ENCODE measurements at places on chromosomes 2 and 18. TPM values are rescaled to one million over a fixed set of nuclear protein-coding genes. Genes with fewer than 3 reads are reported as not detected.

Gene SLC5A7
- not detected for total RNA-seq

Gene ALPI
- not detected for total RNA-seq

Gene PLEKHM3
- 4.3 TPM for total RNA-seq

Gene TMEM17
- 5.4 TPM for total RNA-seq

DNA sequence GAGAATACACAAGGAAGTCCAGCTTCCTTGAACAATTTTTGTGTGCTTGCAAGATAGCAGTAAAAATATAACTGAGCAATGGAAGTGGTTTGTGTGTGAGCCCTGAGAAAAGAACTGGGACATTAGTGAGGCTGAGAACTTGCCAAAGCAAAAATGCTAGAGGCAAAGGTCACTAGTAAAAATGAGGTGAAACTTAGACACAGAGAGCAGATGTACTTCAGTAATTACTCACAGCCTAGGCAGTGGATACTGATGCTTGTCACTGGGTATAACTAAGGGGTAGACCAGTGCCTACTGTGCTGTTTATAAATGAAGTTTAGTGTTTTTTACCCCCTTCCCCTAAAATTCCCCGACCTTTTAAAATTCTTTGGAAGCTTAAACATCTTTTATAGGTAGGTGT, 450.1 kb downstream of the LPIN1 start:
- DNase-seq = no peak

GRCh38 chr18:59898609-59899297, 1.0 kb upstream of the PMAIP1 start:
- DNase-seq = no peak

DNA sequence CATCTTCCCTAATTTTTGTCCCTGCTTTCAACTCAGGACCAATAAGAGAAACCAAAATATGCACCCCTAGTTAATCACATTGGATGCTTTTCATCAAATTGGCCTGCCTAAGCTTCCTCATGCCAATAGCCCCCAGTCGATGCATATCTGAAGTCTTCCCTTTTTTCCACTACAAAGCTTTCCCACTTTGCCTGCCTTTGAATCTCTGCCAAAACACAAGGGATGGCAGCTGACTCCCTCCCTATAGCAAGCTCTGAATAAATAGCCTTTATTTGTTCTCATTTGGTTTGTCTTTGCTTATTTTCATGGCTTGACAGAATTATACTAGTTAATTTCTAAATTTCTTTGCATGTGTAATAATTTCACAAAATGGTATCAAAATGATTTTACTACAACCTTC, 621.2 kb downstream of the MBD2 start:
- no peak for DNase-seq

GRCh38 chr18:63477968-63478367, 1.2 kb downstream of the SERPINB5 start:
- peak; percentile 47 for DNase-seq

DNA sequence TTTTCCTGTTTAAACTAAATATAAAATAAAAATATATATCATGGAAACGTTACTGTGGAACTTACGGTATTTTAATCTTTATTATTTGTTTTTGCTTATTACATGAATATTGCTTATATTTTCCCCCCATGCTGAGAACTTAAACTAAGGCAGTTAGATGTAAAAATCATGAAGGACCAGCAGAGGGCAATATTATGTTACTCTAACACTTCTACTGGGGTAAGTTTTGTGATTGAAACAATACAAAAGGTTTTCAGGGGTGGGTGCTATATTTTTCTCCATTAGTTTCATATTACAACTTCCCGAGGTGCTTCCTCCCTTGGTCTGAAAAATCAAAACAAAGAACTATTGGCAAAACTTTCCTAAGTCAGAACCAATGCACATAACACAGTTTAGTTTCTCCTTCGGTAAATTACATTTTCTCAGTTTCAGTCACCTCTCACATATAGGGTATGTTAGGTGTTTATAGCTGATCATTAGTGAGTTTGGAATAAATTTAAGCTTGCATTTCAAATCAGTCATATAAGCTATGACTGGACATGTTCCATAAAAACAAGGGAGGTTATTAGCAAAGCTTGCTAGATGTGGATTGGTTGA, 54.8 kb downstream of the ZNF407 start:
- DNase-seq = no peak

GRCh38 chr2:85769983-85770362, 16.2 kb downstream of the ATOH8 start:
- DNase-seq = no peak

- DNase-seq = no peak
These were observed 22.9 kb downstream of the INO80C start for GRCh38 chr18:35474884-35475283.

DNA sequence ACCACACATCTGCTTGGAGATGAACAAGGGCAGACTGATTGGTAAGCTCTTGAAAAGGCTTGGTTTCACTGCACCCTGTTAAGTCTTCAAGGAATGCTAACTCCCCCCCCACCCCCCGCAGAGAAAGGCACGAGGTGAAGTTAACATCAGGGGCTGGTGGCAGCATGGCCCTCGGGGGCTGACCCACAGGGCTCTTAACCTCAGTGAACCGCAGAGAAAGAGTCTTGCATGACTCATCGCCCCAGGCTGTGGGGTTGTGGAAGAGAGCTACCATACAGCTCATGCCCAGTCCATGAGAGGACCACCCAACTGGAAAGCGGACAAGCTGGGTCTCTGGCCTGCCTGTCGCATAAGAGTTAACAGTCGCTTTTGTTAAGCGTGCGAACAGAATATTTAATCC, 10.6 kb upstream of the CEP68 start:
- DNase-seq = no peak

GRCh38 chr2:173395567-173396351, 41.1 kb downstream of the CDCA7 start:
- no peak for DNase-seq

Measured in NCI-H460 (cell line).